ENCODE measurements at places on chromosomes 6 and 20.

DNA sequence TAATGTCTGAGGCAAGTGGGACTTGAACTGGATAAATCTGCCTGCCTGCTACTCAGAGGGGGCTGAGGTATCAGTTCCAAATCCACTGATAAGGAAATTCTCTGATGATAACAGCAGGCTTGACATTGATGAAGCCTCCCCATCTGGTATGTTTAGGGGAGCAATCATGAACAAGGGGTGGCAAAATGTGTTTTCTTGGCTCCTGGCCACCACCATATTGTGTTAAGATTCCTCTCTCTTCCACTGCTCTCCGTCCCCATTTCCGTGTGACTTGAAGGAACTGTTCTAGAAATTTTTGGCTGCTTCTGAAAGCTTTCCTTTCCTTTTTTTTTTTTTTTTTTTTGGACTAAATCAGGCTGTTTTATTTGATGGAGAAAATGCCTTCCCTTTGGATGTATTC is 335.3 kb upstream of the NRSN1 start:
- no peak for DNase-seq

DNA sequence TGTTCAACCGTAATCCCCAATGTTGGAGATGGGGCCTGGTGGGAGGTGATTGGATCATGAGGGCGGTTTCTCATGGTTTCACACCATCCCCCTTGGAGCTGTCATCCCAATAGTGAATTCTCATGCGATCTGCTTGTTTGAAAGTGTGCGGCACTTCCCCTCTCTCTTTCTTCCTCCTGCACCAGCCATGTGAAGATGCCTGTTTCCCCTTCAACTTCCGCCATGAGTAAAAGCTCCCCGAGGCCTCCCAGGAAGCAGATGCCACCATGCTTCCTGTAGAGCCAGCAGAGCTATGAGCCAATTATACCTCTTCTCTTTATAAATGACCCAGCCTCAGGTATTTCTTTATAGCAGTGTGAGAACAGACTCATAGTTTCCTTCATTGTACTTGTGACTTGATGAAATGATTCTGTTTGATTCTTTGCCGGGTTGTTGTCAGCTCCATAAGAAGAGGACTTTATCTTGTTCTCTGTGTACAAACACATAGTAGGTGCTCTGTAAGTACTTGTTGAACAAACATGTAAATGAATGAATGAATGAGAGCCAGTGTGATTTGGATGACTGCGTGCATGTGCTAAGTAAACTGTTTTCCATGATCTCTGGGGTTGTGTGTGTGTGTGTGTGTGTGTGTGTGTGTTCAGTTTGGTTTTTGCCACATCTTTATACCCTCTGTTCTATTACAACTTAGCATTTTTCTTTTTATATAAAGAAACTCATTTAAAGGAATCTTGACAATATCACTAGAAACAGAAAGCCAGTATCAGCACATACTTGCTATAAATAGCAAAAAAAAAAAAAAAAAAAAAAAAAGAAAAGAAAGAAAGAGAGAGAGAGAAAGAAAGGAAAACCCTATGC is 22.5 kb upstream of the PTGIS start:
- DNase-seq: no peak

- DNase-seq: peak; percentile 30
These were observed 114.1 kb upstream of the HDDC2 start for GRCh38 chr6:125415913-125416312.

- no peak for DNase-seq
These were observed 533.1 kb upstream of the CDH4 start for GRCh38 chr20:60718743-60719480.

GRCh38 chr6:147509891-147510290 is 1.4 kb downstream of the SAMD5 start:
- DNase-seq: no peak

DNA sequence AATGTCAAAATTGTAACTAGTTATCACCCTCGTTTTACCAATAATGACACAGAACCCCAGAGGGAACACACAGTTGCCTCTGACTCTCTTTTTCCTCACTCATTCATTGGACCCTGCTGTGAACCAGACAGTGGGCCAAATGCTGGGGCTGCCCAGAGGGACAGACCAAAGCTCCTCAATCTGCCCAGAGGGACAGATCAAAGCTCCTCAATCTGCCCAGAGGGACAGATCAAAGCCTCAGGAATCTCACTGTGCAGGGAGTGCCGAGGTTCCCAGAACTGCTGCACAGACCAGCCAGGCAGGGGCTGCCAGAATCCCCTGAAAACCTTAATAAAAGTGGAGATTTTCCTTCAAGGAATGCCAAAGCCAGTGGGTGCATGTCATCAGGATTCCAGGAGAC is 179.1 kb downstream of the SOD2 start:
- no peak for DNase-seq

DNA sequence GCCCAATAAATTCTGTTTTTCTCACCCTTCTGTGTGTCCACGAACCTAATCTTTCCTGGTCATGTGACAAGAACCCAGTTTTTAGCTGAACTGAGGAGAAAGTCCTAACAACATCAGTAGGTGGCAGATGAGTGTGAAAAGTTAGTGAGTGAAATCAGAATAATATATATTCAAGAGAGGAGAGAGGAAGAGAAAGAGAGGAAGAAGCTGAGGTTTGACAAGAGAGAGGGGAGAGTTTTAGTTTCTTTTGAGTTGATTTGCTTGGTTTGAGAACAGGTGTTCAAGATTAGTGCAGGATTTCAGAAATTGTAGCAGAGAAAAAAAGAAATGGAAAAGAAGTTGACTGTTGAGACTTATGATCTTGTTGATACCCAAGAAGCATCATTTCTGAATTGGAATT is 930.5 kb upstream of the FLRT3 start:
- DNase-seq: no peak

DNA sequence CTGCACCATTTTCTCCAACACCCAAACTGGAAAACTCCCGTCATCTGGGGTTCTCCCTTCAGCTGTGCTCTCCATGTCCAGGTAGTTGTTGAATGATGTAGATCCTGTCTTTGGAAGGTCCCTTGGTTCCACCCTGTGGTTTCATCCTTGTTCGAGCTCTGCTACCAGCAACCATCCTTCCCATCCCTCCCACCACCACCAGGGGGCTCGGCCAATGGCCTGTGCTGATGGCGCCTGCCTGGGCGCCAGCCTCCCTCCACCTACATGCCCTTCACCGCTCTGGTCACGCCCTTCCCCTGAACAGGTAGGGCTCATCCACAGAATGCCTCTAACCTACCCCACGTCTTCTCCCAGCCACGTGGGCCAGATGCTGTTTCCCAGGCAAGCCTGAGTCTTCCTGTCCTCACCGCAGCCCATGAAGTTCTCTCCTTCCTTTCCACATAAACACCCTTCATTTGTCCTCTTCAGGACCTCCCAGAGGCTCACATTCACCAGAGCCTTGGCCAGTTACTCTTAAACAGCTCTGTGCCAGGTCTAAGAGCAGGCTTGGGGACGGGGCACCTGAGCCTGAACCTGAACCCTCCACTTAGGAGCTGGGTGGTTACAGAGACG is 75.1 kb upstream of the DUSP22 start:
- no peak for DNase-seq

- peak; percentile 42 for DNase-seq
These were observed 58.2 kb upstream of the BCLAF1 start for GRCh38 chr6:136347847-136348246.

GRCh38 chr6:156513504-156513903 is 263.7 kb upstream of the ARID1B start:
- no peak for DNase-seq

- DNase-seq: no peak
These were observed 1044.7 kb upstream of the EPHA7 start for GRCh38 chr6:94464018-94464510.

DNA sequence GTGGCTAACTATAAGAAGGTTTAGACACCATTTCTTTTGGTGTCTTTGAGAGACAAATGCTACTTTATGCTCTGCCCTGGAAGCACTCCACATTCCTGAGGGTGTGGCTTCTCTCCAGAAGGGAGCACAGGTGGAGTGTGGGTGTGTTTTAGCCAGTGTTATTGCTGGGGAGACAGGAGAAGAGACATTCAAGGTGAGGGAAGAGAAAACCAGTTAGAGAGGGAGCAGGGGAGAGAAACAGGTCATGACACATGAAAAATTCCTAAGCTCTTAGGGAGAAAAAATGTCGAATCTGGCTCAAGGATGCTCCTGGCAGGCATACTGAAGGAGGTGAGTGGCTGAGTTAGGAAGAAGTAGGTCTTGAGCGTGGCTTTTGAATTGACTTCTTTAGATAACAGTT is 292.8 kb downstream of the CLIC5 start:
- DNase-seq: no peak

- no peak for DNase-seq
These were observed 32.6 kb downstream of the PDE7B start for GRCh38 chr6:135884136-135884535.

Data from fibroblast of gingiva (primary cell).